ENCODE measurements at places on chromosomes 16 and 17.

GRCh38 chr16:66926171-66926947, 1.0 kb upstream of the RRAD start:
- peak overlapping the region; percentile 56 for H3K4me3 ChIP-seq
- no peak for DNase-seq
- H3K27ac ChIP-seq = peak overlapping the region; percentile 81
- H3K27me3 ChIP-seq = no peaks in the 10 kb centered on the region
- H3K36me3 ChIP-seq = no peaks in the 10 kb centered on the region

- no peak overlapping the region for H3K27ac ChIP-seq
- H3K4me3 ChIP-seq = no peak overlapping the region
- H3K4me1 ChIP-seq = no peaks in the 10 kb centered on the region
- no peaks in the 10 kb centered on the region for H3K27me3 ChIP-seq
- no peak for DNase-seq
These were observed 177.1 kb downstream of the SNX29 start for GRCh38 chr16:12153662-12154061.

DNA sequence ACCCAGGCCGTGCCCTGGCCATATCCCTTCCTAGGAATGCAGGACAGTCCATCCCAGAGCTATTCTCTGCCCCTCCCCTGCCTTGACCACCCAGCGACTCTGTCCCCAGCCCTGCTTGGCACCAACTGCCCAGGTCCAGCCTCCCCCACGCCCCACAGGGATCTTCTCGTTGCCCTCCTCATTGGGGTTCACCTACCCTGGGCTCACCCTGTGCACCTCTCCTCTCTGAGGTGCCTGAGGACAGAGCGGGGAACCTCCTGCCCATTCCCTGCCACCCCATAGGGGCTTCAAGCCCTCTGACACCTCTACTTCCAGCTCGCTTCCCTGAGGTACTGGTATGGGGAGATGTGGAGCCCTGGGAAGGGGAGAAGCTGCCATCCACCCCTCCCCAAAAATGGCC, 6.2 kb upstream of the MPP2 start:
- no peaks in the 10 kb centered on the region for H3K36me3 ChIP-seq
- H3K27ac ChIP-seq = no peak overlapping the region
- peaks cover 16% of the 10 kb centered on the region for H3K4me1 ChIP-seq
- H3K4me3 ChIP-seq = no peak overlapping the region

GRCh38 chr16:58049232-58050185, 24.0 kb downstream of the MMP15 start:
- DNase-seq = no peak
- no peak overlapping the region for H3K4me3 ChIP-seq
- H3K4me1 ChIP-seq = no peaks in the 10 kb centered on the region
- no peak overlapping the region for H3K27ac ChIP-seq
- H3K27me3 ChIP-seq = no peaks in the 10 kb centered on the region
- H3K36me3 ChIP-seq = no peaks in the 10 kb centered on the region

DNA sequence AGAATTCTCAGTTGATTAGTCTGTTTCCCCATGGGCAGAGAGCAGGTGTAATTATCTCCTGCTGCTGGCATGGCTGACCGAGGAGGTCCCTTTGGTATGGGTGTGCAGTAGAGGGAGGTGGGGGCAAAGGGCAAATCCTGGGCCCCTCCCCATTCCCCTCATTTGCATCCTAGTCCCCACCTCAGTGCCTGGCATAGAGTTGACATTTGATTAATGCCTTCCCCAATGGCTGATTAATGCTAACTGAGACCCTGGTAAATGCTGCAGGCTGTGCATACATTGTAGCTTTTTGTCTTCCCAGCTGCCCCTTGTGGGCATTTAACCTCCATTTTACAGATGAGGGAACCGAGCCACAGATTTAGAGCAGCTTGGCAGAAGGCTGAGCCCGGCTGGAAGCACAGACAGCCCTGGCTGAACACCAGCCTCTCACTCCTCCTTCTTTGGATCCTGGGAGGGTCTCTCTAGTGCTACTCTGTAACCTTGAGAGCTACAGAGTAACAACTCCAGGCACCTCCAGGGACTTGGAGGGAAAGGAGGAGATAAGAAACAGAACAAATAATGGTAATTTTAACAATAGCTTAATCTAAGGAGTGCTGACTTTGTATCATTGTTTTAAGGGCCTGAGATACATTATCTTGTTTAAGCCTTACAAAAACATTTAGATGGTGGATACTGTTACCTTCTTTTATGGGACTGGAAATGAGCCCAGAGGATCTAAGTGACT, 5.1 kb downstream of the PLCG2 start:
- H3K4me3 ChIP-seq = no peak overlapping the region
- no peaks in the 10 kb centered on the region for H3K27me3 ChIP-seq
- H3K36me3 ChIP-seq = no peaks in the 10 kb centered on the region
- no peak overlapping the region for H3K27ac ChIP-seq

DNA sequence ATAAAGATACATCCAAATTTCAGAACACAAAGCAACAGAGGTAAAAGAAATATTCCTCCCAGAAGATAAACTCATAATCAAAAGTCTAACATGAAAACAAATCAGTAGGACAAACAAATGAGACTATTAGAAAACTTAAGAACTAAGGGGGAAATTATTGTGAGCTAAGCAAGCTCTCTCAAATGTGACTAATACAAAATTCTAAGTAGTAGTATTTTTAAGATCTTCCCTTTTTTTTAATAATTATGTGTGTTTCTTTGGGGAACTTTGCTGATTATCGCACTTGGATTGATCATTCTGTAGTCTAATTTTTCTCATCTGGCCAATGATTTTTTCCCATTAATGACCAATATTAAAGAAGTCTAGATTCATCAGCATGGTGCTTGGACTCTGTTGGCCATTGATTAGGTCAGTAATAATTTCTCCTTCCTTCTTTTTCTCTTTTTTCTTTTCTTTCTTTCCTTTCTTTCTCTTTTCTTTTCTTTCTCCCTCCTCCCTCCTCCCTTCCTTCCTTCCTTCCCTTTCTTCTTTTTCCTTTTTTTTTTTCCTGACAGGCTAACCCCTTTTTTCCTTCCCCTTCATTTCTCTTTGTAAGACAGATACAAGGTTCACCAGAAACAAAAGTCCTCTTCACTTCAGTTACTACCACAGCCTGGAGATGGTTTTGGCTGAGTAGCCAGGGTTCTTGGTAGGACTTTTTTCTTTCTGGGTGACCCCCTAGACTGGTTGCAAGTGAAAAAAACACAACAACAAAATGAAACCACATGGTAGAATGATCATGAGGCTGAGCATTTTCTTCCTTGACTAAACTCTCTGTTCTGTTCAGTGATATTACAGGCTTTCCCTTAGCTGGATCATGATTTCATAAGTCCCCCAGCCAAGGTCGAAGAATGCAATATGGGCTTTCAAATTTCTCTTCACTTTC, 2.9 kb upstream of the ABCA6 start:
- H3K36me3 ChIP-seq = no peaks in the 10 kb centered on the region
- H3K4me3 ChIP-seq = no peak overlapping the region
- peak overlapping the region; percentile 72 for H3K27ac ChIP-seq
- DNase-seq = no peak

- no peak overlapping the region for H3K27ac ChIP-seq
- DNase-seq = no peak
- H3K36me3 ChIP-seq = no peaks in the 10 kb centered on the region
- no peak overlapping the region for H3K4me3 ChIP-seq
These were observed 32.0 kb downstream of the FANCA start for GRCh38 chr16:89784406-89784805.

GRCh38 chr17:44083250-44083849, 12.8 kb downstream of the G6PC3 start:
- H3K4me1 ChIP-seq = peaks cover 14% of the 10 kb centered on the region
- DNase-seq = no peak
- no peak overlapping the region for H3K27ac ChIP-seq

DNA sequence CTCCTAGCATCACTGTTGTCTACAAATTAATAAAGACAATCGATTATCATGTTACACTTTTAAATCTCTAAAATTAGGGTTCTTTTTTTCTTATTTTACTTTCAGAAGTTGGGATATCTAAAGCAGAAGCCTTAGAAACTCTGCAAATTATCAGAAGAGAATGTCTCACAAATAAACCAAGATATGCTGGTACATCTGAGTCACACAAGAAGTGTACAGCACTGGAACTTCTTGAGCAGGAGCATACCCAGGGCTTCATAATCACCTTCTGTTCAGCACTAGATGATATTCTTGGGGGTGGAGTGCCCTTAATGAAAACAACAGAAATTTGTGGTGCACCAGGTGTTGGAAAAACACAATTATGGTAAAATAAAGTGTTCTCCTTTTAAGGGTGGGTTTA, 2.4 kb downstream of the RAD51C start:
- peaks cover 24% of the 10 kb centered on the region for H3K4me1 ChIP-seq
- H3K27ac ChIP-seq = no peak overlapping the region
- no peaks in the 10 kb centered on the region for H3K36me3 ChIP-seq
- no peak for DNase-seq
- H3K4me3 ChIP-seq = no peak overlapping the region

DNA sequence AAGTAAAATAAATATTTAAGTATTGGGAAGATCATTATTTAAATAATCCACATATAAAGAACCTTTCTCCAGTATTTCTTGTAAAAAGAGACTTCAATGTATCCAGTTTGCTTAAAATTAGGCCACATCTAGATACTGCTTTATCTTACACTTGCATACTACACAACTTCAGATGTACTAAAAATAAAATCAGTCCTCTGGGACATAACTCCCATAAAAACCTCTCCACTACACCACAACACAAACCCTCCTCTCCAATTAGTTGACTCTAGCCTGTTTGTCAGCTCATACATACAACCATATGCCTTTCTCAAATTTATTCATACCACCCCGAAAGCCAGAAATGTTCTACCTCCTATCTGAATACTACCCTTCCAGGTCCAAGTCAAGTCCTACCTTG, 21.6 kb downstream of the SPOP start:
- DNase-seq = no peak
- no peak overlapping the region for H3K27ac ChIP-seq
- H3K27me3 ChIP-seq = no peaks in the 10 kb centered on the region
- H3K36me3 ChIP-seq = peaks cover 4% of the 10 kb centered on the region
- peaks cover 47% of the 10 kb centered on the region for H3K4me1 ChIP-seq
- H3K4me3 ChIP-seq = no peak overlapping the region

DNA sequence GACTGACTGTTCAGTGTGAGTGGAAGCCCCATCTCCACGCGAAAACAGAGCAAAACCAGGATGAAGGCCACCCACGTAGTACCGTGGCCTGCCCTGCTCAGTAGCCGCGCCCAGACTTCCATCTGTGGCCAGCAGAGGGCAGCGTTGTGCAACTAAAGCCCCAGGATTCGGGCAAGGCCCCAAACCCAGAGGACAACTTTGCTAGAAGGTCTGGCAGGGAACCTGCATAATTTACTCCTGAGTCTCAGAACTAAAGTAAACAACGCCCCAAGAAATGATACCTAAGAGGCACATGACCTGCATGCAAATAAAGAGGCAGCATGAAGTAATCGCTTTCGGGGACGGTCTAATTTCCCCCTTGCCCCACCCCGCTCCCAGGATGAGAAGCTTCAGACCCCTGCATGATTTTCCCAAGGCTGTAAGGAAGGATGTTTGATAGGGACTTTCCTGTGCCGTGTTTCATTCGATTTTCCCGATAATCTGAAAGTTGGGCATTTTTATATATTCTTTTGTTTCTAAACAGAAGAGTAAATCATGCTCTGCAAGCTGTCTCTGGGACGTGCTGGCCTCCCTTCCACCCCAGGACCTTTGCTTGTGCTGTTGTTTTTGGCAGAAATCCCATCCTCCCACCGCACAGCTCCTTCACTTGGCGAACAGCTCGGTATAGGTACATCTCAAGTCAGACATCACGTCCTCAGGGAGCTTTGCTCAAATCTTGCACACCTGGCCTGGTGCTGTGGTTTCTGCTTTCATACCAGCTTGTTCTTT, 18.6 kb downstream of the HSBP1 start:
- H3K36me3 ChIP-seq = no peaks in the 10 kb centered on the region
- H3K4me1 ChIP-seq = no peaks in the 10 kb centered on the region
- no peak for DNase-seq
- no peak overlapping the region for H3K4me3 ChIP-seq
- no peak overlapping the region for H3K27ac ChIP-seq

- H3K27me3 ChIP-seq = no peaks in the 10 kb centered on the region
- H3K4me3 ChIP-seq = no peak overlapping the region
- peak overlapping the region; percentile 55 for H3K27ac ChIP-seq
- DNase-seq = no peak
These were observed 19.8 kb downstream of the CARHSP1 start for GRCh38 chr16:8848939-8849391.

- no peak overlapping the region for H3K4me3 ChIP-seq
- H3K4me1 ChIP-seq = peaks cover 22% of the 10 kb centered on the region
These were observed 9.7 kb downstream of the INPP5K start for GRCh38 chr17:1506649-1507267.

- no peaks in the 10 kb centered on the region for H3K36me3 ChIP-seq
- no peaks in the 10 kb centered on the region for H3K4me1 ChIP-seq
- no peak overlapping the region for H3K27ac ChIP-seq
- DNase-seq = no peak
These were observed 79.5 kb upstream of the RPL38 start for GRCh38 chr17:74123866-74124444.

GRCh38 chr17:14201988-14202380, 34.7 kb downstream of the CDRT15 start:
- no peaks in the 10 kb centered on the region for H3K27me3 ChIP-seq
- peaks cover 1% of the 10 kb centered on the region for H3K36me3 ChIP-seq
- H3K27ac ChIP-seq = peak overlapping the region; percentile 61
- H3K4me1 ChIP-seq = peaks cover 26% of the 10 kb centered on the region
